ENCODE measurements at places on chromosomes 11 and 22.

DNA sequence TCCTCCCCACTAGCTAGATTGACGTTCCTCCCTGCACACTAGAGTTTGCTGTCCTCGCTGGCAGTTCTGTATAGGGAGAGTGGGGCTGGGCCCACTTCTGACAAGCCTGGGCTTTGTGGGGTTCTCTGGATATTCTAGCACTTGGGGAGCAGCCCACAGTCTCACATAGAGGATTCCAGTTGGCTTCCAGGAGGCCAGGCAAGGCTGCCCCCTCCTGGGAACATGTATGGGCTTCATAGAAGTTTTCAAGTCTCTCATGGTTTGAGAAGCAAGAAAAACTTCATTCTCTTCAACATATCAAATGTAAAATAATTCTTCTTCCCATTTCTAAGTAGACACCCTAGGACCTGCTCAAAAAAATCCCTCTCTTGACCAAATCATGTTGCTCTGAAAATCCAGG lies 87.5 kb downstream of the NAV2 start:
- no peak for DNase-seq

DNA sequence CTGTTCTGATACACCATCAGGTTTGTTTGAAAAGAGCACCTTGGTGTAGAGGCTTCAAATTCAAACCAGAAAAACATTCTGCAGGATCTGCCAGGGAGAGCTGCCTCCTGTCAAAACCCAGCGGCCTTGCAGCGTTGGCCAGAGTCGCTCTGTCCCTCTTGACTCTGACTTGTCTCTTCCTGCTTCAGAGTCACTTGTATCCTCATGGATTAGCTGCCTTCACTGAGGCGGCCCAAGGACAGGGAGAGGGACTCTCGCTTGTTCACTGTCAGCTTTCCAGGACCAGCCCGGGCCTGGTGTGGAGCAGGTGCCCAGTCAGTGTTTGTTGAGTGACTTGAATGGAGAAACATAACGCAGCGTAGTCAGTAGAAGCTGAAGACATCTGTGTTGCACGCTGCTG lies 18.0 kb downstream of the TBC1D22A start:
- DNase-seq: no peak

DNA sequence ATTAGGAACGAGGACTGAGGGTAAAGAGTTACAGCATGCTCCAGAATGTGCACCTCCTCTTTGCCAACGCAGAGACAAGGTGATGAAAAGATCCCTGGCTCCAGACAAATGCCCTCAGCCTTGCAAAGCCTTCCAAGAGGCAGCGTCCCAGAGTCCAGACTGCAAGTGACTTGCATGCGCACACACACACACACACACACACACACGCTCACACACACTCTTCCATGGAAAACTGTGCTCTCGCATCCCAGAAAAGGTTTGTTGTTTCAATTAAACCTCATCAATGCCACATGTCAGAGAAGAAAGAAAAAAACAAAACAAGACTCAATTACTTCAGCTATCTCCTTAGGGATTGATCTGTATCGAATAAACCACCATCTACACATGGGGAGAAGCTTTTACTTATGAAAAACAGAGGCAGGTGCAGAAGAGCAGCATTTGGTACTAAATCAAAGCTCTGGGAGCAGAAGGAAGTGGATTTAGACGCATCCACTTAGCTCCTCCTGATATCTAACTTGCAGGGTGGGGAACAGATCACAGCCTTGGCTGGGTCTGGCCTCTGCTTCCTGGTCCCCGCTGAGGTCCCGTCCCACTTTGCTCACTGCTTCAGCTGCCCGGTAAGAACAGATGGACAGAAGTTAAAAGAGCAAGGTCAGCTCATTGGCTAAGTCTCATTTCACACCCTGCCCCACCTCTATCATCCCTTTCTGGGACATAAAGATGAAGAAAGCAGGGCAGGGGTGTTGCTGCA lies 249.8 kb upstream of the BLID start:
- no peak for DNase-seq

- DNase-seq: no peak
Measured at GRCh38 chr11:117638911-117639543, 158.0 kb downstream of the DSCAML1 start.

DNA sequence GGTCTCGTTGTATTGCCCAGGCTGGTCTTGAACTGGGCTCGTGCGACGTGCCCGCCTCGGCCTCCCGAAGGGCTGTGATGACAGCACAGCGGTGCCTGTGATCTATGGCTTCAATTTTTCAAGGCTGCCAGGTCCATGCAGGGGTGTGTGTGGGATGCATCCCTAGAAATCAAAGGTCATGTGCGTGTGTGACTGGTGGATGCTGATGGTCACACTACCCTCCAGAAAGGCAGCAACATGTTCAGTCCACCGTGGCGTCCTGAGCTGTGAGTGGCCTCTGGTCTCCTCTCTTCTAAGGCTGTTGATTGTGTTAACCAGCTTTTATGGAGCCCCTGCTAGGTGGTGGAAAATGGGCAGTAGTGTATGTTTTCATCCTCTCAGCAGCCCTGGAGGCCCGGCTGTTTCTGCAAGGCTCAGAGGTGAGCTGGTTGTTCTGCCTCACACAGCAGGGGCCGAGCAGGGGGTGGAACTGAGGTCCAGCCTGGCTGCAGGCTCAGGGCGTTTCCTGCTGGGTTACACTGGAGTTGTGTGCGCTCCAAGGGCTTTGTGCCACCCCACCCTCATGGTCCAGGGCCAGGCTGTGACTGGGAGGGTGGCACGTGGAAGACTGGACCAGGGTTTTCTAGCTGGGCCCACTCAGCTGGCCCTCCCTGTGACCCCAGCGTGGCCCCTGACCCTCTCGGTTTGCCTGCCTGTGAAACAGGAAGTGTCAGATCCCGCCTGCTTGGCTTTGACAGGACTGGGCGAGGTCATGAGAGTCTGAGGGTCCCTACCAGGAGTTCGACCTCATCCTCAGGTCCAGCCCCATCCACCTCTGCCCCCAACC lies 7.7 kb downstream of the BIK start:
- DNase-seq: no peak

DNA sequence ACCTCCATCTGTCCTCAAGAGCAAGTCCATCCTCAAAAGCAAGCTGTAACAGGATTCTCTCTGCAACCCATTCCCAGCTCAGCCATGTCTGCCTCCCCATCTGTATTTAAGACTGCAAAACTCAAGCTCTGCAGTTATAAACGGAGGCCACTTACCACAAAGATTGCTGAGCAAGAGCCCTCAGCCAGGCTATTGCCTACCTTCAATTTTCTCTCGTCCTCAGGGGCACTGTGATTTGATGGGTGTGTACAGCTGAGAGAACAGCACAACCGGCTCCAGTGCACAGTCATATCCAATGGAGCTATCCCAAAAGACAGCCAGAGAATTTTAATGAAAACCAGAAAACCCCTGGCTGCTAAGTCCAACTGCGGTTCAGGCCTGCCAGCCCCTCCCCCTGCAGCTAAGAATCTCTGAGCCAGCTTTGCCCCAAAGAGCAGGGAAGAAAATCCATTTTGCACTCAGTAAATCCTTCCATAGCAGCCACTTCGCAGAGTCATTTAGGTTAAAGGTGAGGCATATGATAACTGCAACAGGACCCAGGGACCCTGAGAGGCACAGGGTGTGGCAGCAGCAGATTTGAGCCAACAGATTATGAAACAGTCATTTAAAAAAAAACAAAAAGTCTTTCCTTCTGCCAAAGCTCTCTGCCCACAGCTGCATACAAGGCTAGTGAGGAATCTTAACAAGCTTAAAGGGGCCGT lies 37.6 kb downstream of the RAB30 start:
- DNase-seq: no peak

Measured in CD4-positive, alpha-beta T cell treated with Interleukin-15 for 4 hours (primary cell).